Activated CD4-positive, alpha-beta T cell treated with anti-CD3 and anti-CD28 coated beads, Interleukin-2, amount 10 ng/mL, durations not matched to agents 24 days and 14 days (primary cell): ENCODE measurements at places on chromosomes 6 and 20. TPM values are rescaled to one million over a fixed set of nuclear protein-coding genes. Genes with fewer than 3 reads are reported as not detected.

DNA sequence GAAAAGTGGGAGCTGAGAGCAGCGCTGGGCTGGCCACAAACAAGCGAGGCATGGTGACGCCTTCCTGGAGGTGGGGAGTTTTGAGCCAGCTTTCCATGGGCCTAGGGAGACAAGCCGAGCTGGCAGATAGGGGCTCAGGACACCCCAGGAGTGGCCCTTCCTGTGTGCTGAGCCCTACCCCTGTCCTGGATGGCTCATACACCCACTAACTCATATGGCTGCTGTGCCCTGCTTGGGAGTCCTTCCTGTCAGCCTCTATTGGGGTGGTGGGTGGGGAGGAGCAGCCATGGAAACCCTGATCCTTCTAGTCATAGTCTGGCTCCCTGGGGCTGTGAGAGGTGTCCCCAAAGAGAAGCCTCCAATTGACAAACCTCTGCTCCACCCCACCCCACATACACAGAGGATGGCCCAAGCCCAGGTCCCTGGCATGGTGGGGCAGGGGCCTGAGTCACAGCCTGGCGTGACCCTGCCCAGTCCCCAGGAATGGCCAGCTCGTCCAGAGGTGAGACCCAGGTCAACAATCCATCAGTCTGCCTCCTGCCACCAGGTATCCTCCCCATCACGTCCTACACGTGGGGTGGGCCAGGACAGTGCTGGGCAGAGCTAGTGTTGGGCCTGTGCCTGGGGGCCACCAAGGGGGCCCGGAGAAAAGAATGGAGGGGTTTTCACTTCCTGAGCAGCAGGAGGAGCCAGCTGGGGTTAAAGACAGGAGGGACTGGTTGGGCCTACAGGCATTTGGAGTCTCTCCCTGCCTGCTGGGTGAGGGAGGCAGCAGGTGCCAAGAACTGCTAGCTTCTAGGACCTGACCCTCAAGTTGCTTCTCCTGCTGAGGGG is 52.2 kb downstream of the MRPL14 start:
- H3K27me3 ChIP-seq, result peaks cover 5% of the 10 kb centered on the region
- H3K27ac ChIP-seq, result peak overlapping the region; percentile 96
- H3K4me1 ChIP-seq, result peaks cover 32% of the 10 kb centered on the region
- no peaks in the 10 kb centered on the region for H3K36me3 ChIP-seq
- DNase-seq, result no peak

DNA sequence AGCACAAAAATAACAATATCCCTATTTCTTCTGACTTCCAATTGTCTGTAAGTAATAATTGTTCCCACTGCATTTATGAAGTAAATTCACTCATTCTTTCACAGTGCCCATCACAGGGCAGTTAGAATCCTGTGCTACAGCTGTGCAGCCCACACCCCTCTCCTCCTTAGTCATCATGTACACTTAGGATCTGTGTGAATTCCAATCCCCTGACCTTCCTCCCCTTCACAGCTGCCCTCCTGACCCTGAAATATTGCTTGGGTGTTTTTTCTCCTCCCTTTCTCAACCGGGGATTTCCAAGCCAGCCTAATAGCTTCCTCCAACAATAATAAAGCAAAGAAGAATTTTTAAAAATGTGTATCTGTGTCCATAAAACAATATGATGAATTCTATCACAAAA is 91.5 kb upstream of the BEND6 start:
- DNase-seq, result no peak
- H3K27ac ChIP-seq, result no peak overlapping the region
- peaks cover 7% of the 10 kb centered on the region for H3K4me1 ChIP-seq
- H3K27me3 ChIP-seq, result peaks cover 10% of the 10 kb centered on the region

DNA sequence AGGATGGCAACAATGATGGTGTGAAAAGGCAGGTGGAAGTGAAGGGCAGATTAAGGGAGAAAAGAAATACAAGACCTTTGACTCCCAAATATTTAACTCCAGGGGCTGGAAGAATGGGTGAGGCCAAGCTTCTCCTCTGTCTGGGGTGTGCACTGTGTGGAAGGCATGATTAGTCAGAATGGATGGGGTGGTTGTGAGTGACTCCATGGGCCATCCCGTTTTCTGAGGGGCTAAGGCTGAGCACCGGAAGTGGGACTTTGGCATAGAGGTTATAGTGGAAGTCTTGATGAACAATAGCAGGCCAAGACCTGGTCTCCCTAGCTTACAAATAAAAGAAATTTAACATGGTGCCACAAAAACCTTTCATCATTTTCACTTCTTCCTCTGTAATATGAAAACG is 12.1 kb downstream of the E2F3 start:
- H3K4me3 ChIP-seq, result no peak overlapping the region
- peaks cover 72% of the 10 kb centered on the region for H3K4me1 ChIP-seq
- peaks cover 35% of the 10 kb centered on the region for H3K36me3 ChIP-seq

GRCh38 chr6:35635601-35636597 is 52.8 kb downstream of the FKBP5 start:
- peaks cover 28% of the 10 kb centered on the region for H3K4me1 ChIP-seq
- no peaks in the 10 kb centered on the region for H3K27me3 ChIP-seq
- H3K36me3 ChIP-seq, result peaks cover 43% of the 10 kb centered on the region
- peak overlapping the region; percentile 29 for H3K4me3 ChIP-seq
- peak; percentile 40 for DNase-seq
- H3K27ac ChIP-seq, result peak overlapping the region; percentile 27

- H3K4me3 ChIP-seq, result no peak overlapping the region
- H3K27ac ChIP-seq, result no peak overlapping the region
- no peaks in the 10 kb centered on the region for H3K4me1 ChIP-seq
- H3K27me3 ChIP-seq, result no peaks in the 10 kb centered on the region
- DNase-seq, result no peak
- no peaks in the 10 kb centered on the region for H3K36me3 ChIP-seq
Observed at GRCh38 chr6:115914098-115914497, 146.6 kb downstream of the FRK start.

Gene GMDS
- 38.2 and 47.4 TPM in 2 replicates for total RNA-seq
